ENCODE measurements at places on chromosomes 13 and 19.

DNA sequence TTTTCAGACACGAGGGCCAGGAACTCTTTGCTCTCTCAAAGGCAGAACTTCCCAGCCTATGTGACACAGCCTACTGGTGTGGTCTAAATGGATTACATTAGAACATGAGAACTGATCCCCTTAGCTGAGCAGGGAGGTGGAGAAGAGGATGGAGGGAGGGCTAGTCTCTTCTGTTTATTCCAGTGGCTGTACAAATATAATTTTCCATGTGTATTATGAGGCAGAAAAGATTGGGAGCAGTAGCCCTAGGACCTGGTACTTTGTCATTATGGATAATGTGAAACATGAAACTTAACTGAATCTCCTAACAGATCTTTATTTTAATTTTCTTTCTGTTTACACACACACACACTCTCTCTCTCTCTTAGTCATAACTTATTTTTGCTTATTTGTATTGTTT, 82.1 kb downstream of the WDFY2 start:
- no peak for DNase-seq

DNA sequence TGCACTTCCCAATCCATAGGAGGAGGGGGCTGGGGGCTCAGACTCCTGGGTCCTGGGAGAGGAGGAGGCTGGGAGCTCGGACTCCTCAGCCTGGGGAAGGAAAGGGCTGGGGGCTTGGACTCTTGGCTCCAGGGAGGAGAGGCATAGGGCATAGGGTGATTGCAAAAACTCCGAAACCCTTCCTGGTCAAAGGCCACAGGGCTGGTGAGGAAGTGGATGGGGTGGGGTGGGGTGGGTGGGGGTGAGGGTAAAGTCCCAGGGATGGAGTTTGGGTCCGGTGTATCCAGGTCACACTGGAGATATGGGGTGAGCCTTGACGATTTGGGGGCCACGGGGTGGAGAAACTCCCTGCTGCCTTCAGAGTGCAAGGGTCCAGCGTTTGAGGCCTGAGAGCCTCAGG, 2.8 kb downstream of the MYH14 start:
- DNase-seq, result no peak

DNA sequence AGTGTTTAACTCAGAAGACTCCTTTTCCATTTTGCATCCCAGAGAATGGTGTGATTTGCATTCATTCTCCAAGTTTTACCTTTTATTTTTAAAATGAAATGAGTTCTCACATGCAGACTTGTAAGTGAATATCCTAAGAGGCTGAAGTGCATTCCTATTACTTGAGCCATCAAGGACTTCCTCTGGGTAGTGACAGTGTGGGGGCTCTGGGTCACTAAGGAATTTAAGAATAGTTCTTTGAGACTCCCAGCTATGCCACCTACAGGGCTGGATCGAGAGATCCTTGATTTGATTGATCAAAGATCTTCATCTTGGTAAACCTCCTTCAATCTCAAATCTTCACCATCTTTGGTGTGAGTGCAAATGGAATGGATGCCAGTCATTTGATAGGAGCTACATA, 36.3 kb upstream of the SLC10A2 start:
- no peak for DNase-seq

DNA sequence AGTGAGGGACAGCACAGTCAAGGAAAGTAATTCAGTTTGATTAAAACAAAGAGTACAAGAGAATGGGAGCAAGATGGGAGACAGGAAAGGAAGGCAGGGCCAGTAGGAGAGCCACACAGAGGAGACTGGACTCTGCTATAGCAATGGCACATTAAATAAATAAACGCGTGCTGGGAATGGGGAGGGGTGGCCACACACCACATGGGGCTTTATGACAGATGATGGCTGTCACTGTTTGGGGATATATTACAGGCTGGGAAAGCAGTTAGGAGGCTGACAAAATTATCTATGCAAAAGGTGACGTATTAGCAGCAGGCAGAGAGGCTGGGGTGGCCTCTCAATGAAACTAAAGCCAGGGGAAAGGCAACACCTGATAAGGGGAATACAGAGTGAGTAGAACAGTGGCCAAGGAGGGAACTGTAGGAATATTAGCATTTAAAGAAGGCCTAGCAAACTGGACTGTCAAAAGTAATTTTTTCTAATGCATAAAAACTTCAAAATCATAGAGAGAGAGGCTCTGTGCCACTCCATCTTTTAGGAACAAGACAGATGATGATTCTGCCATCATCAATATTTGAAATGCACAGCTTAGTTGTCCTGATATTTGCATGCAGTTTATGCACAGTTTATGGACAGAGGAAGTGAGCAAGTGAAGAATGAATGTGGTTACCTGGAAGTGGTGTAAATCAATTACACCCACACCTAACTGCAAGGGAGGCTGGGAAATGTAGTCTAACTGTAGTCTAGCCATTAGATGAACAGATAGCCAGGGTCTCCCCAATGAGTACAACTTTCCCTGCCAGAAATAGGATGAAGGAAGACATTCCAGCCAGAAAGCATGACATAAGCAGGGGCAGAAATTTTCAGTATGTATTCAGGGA, 346.5 kb downstream of the FOXO1 start:
- no peak for DNase-seq

GRCh38 chr13:25178070-25178469, 6.0 kb upstream of the AMER2 start:
- no peak for DNase-seq

GRCh38 chr19:15260939-15261338, 28.7 kb upstream of the EPHX3 start:
- no peak for DNase-seq

GRCh38 chr19:1855040-1855827, 7.0 kb upstream of the REXO1 start:
- DNase-seq, result peak; percentile 92

GRCh38 chr19:12885749-12886650, 1.0 kb downstream of the KLF1 start:
- no peak for DNase-seq

- no peak for DNase-seq
These were observed 7.1 kb downstream of the AKAP11 start for GRCh38 chr13:42279080-42279479.

DNA sequence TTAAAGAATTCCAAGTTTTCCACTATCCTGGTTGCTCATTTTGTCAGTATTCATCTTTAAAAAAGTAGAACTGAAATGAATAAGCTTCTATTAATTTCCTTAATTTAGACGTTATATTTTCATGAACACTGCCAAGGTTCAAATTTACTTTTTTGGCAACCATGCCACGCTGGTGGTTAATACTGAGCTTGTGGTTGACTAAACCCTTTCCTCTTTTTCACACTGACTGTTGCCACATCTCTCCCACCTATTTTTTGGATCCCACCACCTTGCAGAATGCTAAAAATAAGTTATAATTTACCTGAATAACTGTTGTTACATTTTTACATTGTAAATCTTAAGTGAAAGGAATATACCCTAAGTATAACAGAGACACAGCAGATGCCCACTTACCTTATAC, 45.0 kb downstream of the FLT3 start:
- DNase-seq, result no peak

DNA sequence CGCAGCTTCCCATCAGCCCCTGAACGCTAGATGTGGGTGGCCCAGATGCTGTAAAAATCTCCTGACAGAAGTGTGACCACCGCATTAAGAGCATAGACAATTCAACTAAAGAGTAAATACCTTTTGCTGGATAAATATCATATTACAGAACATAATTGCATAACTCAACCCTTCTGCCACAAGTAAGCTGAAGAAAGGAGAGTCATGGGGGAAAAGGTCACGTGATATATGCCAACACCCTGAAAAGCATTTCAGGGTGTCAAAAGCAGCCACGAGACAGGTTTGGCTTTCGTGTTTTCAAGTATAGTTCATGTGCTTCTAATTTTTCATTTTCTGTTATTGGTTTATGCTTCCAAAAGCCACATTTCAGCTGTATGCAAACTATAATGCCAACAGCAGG, 71.3 kb downstream of the LHFPL6 start:
- no peak for DNase-seq

DNA sequence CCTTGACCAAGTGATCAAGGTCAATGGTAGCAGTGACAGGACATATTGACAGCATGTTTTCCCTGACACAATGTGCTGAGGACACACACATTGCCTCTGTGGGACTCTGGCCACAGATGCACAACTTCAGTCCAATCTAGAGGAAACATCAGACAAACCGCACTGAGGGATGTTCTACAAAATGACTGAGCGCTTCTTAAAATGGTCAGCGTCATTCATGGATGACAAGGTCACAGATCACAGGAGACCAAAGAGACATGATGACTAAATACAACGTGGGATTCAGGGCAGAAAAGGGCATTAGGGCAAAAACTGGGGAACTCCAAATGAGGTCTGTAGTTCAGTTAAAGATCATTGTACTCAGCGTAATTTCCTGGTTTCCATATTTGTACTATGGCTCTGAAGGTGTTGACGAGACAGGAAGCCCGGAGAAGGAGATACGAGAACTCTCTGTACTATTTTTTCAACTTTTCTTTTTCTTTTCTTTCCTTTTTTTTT, 20.6 kb downstream of the PBX4 start:
- DNase-seq, result peak; percentile 96

GRCh38 chr19:1865172-1866010, 2.0 kb upstream of the KLF16 start:
- DNase-seq, result no peak

DNA sequence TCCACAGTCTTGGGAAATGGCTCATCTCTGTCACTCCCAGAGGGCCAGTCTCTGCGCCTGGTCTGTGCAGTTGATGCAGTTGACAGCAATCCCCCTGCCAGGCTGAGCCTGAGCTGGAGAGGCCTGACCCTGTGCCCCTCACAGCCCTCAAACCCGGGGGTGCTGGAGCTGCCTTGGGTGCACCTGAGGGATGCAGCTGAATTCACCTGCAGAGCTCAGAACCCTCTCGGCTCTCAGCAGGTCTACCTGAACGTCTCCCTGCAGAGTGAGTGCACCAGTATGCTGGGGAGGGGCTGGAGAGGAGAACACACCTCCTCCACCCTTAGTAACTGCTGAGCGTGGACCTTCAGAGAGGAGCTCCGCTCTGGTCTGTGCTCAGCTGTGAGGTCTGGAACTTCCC, 2.3 kb downstream of the SIGLEC9 start:
- no peak for DNase-seq

DNA sequence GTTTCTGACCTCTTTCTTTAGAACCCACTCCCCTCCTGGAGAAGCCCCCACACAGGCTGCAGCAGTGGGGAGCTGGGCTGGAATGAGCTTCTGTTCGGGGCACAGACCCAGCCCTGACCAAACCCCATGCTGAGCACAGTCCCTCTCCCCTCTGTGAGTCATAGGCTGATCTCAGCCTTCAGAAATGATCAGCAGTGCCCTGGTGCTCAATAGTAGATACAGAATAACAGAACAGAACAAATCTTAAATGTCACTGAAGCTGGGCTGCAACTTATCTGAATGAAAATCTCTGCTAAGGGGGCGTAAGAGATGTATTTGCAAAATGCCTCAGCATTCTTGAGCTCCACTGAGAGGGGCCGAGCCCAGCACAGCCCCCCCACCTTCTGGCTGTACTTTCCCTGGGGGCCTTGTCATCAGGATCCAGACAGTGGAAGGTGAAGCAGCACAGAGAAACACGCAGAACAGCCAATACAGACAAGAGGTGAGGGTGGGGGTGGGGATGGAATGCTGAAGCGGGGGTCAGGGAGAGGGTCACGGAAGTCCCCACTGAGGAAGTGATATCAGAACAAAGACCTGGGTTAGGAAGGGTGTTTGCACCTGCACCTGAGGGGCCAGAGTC, 9.9 kb downstream of the ZNF665 start:
- no peak for DNase-seq

GRCh38 chr13:33571618-33572017, 246.3 kb upstream of the RFC3 start:
- no peak for DNase-seq

DNA sequence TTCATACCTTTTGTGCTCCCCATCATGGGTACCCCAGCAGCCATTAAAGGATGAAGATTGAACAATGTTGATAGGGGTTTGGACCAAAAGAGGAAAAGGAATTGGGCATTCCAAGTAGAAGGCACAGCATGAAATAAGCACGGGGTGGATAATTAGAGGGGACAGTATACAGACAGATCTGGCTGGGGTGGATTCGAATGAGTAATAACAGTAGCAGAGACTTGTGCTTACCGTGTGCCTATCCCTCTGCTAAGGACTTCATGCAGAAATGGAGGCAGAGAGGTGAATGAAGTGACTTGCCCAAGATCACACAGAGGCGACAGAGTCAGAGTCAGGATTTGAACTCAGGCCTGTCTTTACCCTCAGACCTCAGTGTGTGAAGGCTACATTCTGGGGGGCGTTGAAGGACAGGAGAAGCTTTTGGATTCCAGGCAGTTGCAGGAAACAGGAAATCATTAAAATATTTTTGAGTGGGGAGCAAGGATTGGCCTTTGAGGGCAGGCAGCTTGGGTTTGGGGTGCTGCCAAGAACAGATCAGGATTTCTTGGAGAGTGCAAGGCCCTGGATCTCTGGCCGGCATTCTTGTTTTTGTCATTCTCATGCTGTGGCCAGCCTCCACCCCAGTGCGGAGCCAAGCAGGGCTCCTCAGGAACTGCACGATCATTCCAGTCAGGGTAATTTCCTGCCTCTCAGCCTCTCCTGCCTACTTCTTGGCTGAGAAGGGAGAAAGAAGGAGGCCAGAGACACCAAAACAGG, 18.7 kb downstream of the PAF1 start:
- DNase-seq, result no peak

DNA sequence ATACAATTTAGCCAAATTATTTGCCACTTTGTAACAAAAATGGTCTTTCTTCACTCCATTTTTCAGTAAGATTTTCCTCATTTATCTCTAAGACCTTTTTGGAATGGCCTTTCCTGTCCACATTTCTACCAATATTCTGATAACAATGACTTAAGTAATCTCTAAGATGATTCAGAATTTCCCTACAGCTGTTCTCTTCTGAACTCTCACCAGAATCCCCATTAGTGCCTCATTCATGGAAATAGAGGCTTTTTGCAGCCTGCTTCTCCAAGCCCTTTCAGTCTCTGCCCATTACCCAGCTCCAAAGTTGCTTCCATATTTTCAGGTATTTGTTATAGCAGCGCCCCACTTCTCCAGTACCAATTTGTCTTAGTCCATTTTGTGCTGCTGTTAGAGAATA, 867.0 kb downstream of the GPC5 start:
- no peak for DNase-seq

DNA sequence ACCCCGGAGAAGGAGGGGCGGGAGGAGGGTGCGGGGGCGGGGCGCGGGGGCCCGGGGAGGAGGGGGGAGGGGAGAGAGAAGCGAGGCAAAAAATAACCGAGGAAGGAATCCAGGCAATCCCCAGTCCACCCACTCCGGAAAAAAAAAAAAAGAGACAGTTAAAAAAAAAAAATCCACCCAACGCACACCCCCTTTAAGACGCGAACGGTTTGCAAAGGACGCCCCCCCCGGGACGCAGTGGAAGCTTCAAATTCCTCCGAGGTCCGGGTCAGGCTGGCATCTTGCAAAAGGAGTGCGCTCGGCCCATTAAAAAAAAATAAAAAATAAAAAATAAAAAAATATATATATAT, at the start of gene CACNA1A:
Gene CACNA1A (minus strand): TSS at position 9 of the 350 bp plus-strand sequence. CDS start 255 bp downstream, outside the sequence.
- no peak for DNase-seq

DNA sequence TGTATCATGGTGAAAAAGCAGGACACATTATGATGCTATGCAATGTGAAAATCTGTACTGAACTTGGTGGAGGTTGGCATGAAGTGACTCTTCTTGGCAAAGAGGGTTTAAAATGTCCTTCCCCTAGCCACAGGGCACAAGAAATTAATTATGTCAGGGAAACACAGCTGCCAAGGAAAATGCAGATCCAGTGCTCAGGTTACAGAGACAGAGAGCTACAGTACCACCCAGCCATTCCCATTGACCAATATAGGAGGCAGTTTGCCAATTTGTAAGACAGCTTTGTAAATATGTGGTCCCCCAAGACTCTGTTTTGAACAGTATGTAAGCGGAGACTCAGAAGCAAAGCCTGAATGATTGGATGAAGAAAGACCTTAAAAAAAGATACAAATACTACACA, 69.4 kb upstream of the KLF12 start:
- no peak for DNase-seq

Measured in CD4-positive, alpha-beta T cell (primary cell).